Activated CD4-positive, alpha-beta memory T cell treated with anti-CD3 and anti-CD28 coated beads, Interleukin-2, amount 10 ng/mL, durations not matched to agents 7 days and 5 days (primary cell): ENCODE measurements at places on chromosomes 13 and 19. TPM values are rescaled to one million over a fixed set of nuclear protein-coding genes. Genes with fewer than 3 reads are reported as not detected.

Gene ZNF226
- 18.0 TPM for total RNA-seq

Gene EVI5L
- 7.0 TPM for total RNA-seq

Gene NAPSA
- 3.2 TPM for total RNA-seq

Gene TRPC4
- not detected for total RNA-seq

Gene ZNF763
- 1.4 TPM for total RNA-seq

Gene ZNF729
- total RNA-seq: not detected

Gene ONECUT3
- not detected for total RNA-seq

Gene PRR36
- total RNA-seq: 0.13 TPM

Gene MEF2B
- total RNA-seq: 1.6 TPM
